Cardiac atrium fibroblast (primary cell): ENCODE measurements at places on chromosomes 1 and 21. TPM values are rescaled to one million over a fixed set of nuclear protein-coding genes. Genes with fewer than 3 reads are reported as not detected.

The SERTAD4 gene
- total RNA-seq = 0.18 TPM in 1 of 2 replicates, not detected in the other

The SH3BGRL3 gene
- 162 and 186 TPM in 2 replicates for total RNA-seq

The ZNF124 gene
- total RNA-seq = 10.3 and 12.0 TPM in 2 replicates

The ADGRL4 gene
- 18.4 and 27.2 TPM in 2 replicates for total RNA-seq

The CACNA1S gene
- total RNA-seq = not detected in 2 replicates

The NTMT2 gene
- not detected in 2 replicates for total RNA-seq

The FAM163A gene
- total RNA-seq = not detected in 2 replicates

The PPM1J gene
- total RNA-seq = 0.81 and 0.90 TPM in 2 replicates

The CLEC20A gene
- total RNA-seq = not detected in 2 replicates

The UBE2J2 gene
- 31.1 and 39.7 TPM in 2 replicates for total RNA-seq

The CD160 gene
- total RNA-seq = not detected in 2 replicates

The SLAMF8 gene
- not detected in 2 replicates for total RNA-seq

The EPHA2 gene
- 16.4 and 25.1 TPM in 2 replicates for total RNA-seq

The LAMB3 gene
- 3.4 and 3.6 TPM in 2 replicates for total RNA-seq

The SPRR5 gene
- total RNA-seq = not detected in 2 replicates

The LRRC38 gene
- total RNA-seq = not detected in 2 replicates

The SPATA1 gene
- total RNA-seq = not detected in 2 replicates

The TMEM240 gene
- 7.0 TPM in 2 replicates for total RNA-seq

The HFM1 gene
- total RNA-seq = 0.49 TPM in 1 of 2 replicates, not detected in the other

The KLHDC8A gene
- total RNA-seq = 0.18 TPM in 1 of 2 replicates, not detected in the other

The PADI3 gene
- not detected in 2 replicates for total RNA-seq

The NT5C1A gene
- not detected in 2 replicates for total RNA-seq

The THEMIS2 gene
- total RNA-seq = 2.5 and 7.1 TPM in 2 replicates

The SLFNL1 gene
- total RNA-seq = 0.16 and 0.90 TPM in 2 replicates

The SOD1 gene
- 209 and 281 TPM in 2 replicates for total RNA-seq

The CLDN14 gene
- not detected in 2 replicates for total RNA-seq

The FNDC5 gene
- 0.16 and 13.5 TPM in 2 replicates for total RNA-seq

The NBPF4 gene
- not detected in 2 replicates for total RNA-seq

The TMEM125 gene
- not detected in 2 replicates for total RNA-seq

The BMP8A gene
- 0.49 and 0.90 TPM in 2 replicates for total RNA-seq

The MYBPHL gene
- not detected in 2 replicates for total RNA-seq

The FAM167B gene
- 2.8 TPM in 1 of 2 replicates, not detected in the other for total RNA-seq

The C1orf167 gene
- 3.6 TPM in 1 of 2 replicates, not detected in the other for total RNA-seq

The TMEM200B gene
- 8.6 and 11.6 TPM in 2 replicates for total RNA-seq

The ANGPTL7 gene
- not detected in 2 replicates for total RNA-seq

The GJA4 gene
- 2.1 and 4.9 TPM in 2 replicates for total RNA-seq

The FAM229A gene
- 0.18 and 0.97 TPM in 2 replicates for total RNA-seq

The OR10Z1 gene
- not detected in 2 replicates for total RNA-seq

The ADGRL2 gene
- 49.3 and 104 TPM in 2 replicates for total RNA-seq

The NHLH1 gene
- not detected in 2 replicates for total RNA-seq

The ISG15 gene
- 42.6 and 63.2 TPM in 2 replicates for total RNA-seq

The TM2D1 gene
- 54.0 and 84.4 TPM in 2 replicates for total RNA-seq

The ANGPTL3 gene
- total RNA-seq = not detected in 2 replicates
